Hair follicular keratinocyte (primary cell): ENCODE measurements at places on chromosomes 5 and 9. TPM values are rescaled to one million over a fixed set of nuclear protein-coding genes. Genes with fewer than 3 reads are reported as not detected.

The CCIN gene
- not detected in 2 replicates for total RNA-seq

The OTULINL gene
- total RNA-seq = 0.27 and 0.78 TPM in 2 replicates

The ZBTB26 gene
- 0.47 and 1.2 TPM in 2 replicates for total RNA-seq

The LCN9 gene
- total RNA-seq = not detected in 2 replicates

The TRIP13 gene
- 24.7 and 63.7 TPM in 2 replicates for total RNA-seq

The ORM2 gene
- not detected in 2 replicates for total RNA-seq

The TLE1 gene
- total RNA-seq = 31.6 and 33.1 TPM in 2 replicates

The DNAH5 gene
- 0.23 and 0.38 TPM in 2 replicates for total RNA-seq

The POU5F2 gene
- total RNA-seq = 0.04 and 0.08 TPM in 2 replicates

The TSPAN17 gene
- total RNA-seq = 34.3 and 36.1 TPM in 2 replicates

The FBP1 gene
- total RNA-seq = not detected in 2 replicates

The SAXO1 gene
- not detected in 2 replicates for total RNA-seq

The GRAMD2B gene
- 15.6 and 21.8 TPM in 2 replicates for total RNA-seq

The PLEKHG4B gene
- under 0.01 and 0.04 TPM in 2 replicates for total RNA-seq

The GCNT1 gene
- total RNA-seq = 3.3 and 3.7 TPM in 2 replicates

The TTLL11 gene
- 4.6 and 8.3 TPM in 2 replicates for total RNA-seq

The TBC1D9B gene
- total RNA-seq = 56.4 and 59.3 TPM in 2 replicates

The NMUR2 gene
- not detected in 2 replicates for total RNA-seq

The PPP3R2 gene
- not detected in 2 replicates for total RNA-seq
